ENCODE measurements at places on chromosomes 2 and 18. TPM values are rescaled to one million over a fixed set of nuclear protein-coding genes. Genes with fewer than 3 reads are reported as not detected.

DNA sequence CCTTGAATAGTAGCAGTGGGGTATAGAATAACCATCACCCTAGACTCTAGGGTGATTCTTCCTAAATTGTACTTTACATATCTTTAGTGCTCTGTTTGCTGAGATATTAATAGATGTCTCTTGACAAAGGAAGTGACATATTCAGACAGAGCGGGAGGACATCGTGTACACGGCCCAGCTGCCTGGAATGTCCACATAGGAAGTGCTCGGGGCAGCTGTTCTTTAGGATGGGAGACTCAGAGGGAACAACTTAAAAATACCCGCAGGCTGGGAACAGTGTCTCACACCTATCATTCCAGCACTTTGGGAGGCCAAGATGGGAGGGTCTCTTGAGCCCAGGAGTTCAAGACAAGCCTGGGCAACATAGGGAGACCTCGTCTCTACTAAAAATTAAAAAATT is 206.1 kb downstream of the FAM210A start:
- no peak overlapping the region for H3K27ac ChIP-seq
- H3K4me1 ChIP-seq = no peaks in the 10 kb centered on the region
- DNase-seq = no peak
- H3K27me3 ChIP-seq = no peaks in the 10 kb centered on the region
- no peak overlapping the region for H3K4me3 ChIP-seq

- H3K4me3 ChIP-seq = no peak overlapping the region
- H3K36me3 ChIP-seq = no peaks in the 10 kb centered on the region
- no peak for DNase-seq
- no peak overlapping the region for H3K27ac ChIP-seq
- no peaks in the 10 kb centered on the region for H3K27me3 ChIP-seq
Observed at GRCh38 chr18:9870431-9871008, 15.3 kb upstream of the TXNDC2 start.

GRCh38 chr2:43124687-43125057 is 101.7 kb downstream of the ZFP36L2 start:
- H3K36me3 ChIP-seq = no peaks in the 10 kb centered on the region
- no peak overlapping the region for H3K4me3 ChIP-seq
- H3K4me1 ChIP-seq = no peaks in the 10 kb centered on the region
- no peak overlapping the region for H3K27ac ChIP-seq
- no peak for DNase-seq

MYO5B gene
- polyA plus RNA-seq = 12.4 TPM

- H3K4me3 ChIP-seq = no peak overlapping the region
- H3K36me3 ChIP-seq = no peaks in the 10 kb centered on the region
- DNase-seq = peak; percentile 58
Observed at GRCh38 chr2:854460-854859, 96.2 kb upstream of the SNTG2 start.

- H3K27me3 ChIP-seq = no peaks in the 10 kb centered on the region
- no peak overlapping the region for H3K4me3 ChIP-seq
- no peaks in the 10 kb centered on the region for H3K4me1 ChIP-seq
- H3K27ac ChIP-seq = no peak overlapping the region
- no peaks in the 10 kb centered on the region for H3K36me3 ChIP-seq
- peak; percentile 86 for DNase-seq
Observed at GRCh38 chr2:171574149-171574795, 52.0 kb downstream of the CYBRD1 start.

DNA sequence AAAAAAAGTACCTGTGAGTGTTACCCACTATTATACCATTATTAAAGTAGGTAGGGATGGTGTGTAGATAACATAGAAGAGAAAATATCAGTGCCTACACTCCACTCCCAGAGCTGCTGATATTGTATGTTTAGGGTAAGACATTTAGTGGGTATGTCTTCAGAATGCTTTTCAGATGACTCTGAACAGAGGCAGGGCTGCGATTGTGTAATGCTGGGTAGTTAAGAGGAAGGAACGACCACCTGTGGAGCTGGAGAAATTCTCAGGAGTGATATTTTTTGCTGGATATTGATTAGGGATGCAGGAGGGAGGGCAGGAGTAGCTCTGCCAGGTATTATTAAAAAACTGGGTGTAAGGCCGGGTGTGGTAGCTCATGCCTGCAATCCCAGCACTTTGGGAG is 2.8 kb downstream of the CNOT11 start:
- DNase-seq = no peak
- H3K4me1 ChIP-seq = peaks cover 21% of the 10 kb centered on the region
- H3K27ac ChIP-seq = no peak overlapping the region
- no peak overlapping the region for H3K4me3 ChIP-seq
- peaks cover 10% of the 10 kb centered on the region for H3K36me3 ChIP-seq
- no peaks in the 10 kb centered on the region for H3K27me3 ChIP-seq

DNA sequence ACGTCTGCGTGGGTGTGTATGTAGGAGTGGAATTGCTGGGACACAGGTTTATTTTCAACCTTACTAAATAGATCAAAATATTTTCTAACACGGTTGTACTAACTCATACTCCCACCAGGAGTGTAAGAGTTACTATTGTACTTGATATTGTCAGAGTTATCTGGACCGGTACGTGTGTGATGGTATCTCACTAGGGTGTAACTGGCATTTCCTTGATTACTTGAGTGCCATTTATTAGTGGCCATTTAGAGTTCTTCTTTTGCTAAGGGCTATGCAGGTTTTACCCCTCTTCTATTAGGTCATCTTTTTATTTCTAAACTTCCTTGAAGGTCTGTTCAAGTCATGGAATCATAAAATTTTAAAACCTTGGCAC is 33.5 kb downstream of the CENPO start:
- H3K27ac ChIP-seq = no peak overlapping the region
- no peak for DNase-seq
- H3K36me3 ChIP-seq = peaks cover 2% of the 10 kb centered on the region

- no peaks in the 10 kb centered on the region for H3K36me3 ChIP-seq
- no peaks in the 10 kb centered on the region for H3K27me3 ChIP-seq
Observed at GRCh38 chr2:10019602-10020400, 23.5 kb upstream of the KLF11 start.

DNA sequence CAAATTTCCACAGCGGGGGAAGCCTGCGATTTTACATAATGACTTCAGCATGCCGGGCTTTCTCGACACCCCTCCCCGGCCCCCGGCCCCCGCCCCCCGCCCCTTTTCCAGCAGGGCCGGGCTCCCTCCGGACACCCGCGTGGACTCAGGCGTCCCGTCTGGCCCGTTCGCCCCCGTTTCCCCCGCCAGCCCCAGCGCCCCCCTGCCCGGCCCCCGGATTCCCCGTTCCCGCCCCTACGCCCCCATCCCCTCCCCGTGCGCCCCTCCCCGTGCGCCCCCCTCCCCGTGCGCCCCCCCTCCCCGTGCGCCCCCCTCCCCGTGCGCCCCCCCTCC is 456 bp upstream of the NFATC1 start:
- peaks cover 16% of the 10 kb centered on the region for H3K27me3 ChIP-seq
- H3K27ac ChIP-seq = no peak overlapping the region
- H3K4me3 ChIP-seq = no peak overlapping the region
- H3K36me3 ChIP-seq = no peaks in the 10 kb centered on the region
- no peak for DNase-seq
- peaks cover 29% of the 10 kb centered on the region for H3K4me1 ChIP-seq

- H3K36me3 ChIP-seq = no peaks in the 10 kb centered on the region
- no peak overlapping the region for H3K4me3 ChIP-seq
- no peaks in the 10 kb centered on the region for H3K27me3 ChIP-seq
- H3K27ac ChIP-seq = no peak overlapping the region
- DNase-seq = no peak
Observed at GRCh38 chr18:69484699-69485396, 84.2 kb downstream of the DOK6 start.

- no peak overlapping the region for H3K27ac ChIP-seq
- no peaks in the 10 kb centered on the region for H3K36me3 ChIP-seq
- H3K4me1 ChIP-seq = no peaks in the 10 kb centered on the region
- H3K27me3 ChIP-seq = no peaks in the 10 kb centered on the region
Observed at GRCh38 chr18:26003817-26004216, 86.6 kb downstream of the SS18 start.

C2orf78 gene
- polyA plus RNA-seq = 0.02 TPM

- no peaks in the 10 kb centered on the region for H3K36me3 ChIP-seq
- no peak overlapping the region for H3K4me3 ChIP-seq
- no peaks in the 10 kb centered on the region for H3K27me3 ChIP-seq
Observed at GRCh38 chr2:19319064-19319463, 39.4 kb downstream of the OSR1 start.

GRCh38 chr2:172927641-172928357 is 147.8 kb upstream of the MAP3K20 start:
- DNase-seq = no peak
- H3K36me3 ChIP-seq = no peaks in the 10 kb centered on the region
- no peak overlapping the region for H3K4me3 ChIP-seq
- peaks cover 2% of the 10 kb centered on the region for H3K4me1 ChIP-seq
- no peaks in the 10 kb centered on the region for H3K27me3 ChIP-seq
- peak overlapping the region; percentile 20 for H3K27ac ChIP-seq

EFEMP1 gene
- polyA plus RNA-seq = 11.5 TPM

- DNase-seq = no peak
- no peak overlapping the region for H3K27ac ChIP-seq
- H3K4me1 ChIP-seq = peaks cover 27% of the 10 kb centered on the region
- H3K4me3 ChIP-seq = no peak overlapping the region
- peaks cover 10% of the 10 kb centered on the region for H3K36me3 ChIP-seq
- no peaks in the 10 kb centered on the region for H3K27me3 ChIP-seq
Observed at GRCh38 chr2:10310309-10310888, 7.7 kb downstream of the HPCAL1 start.

- no peaks in the 10 kb centered on the region for H3K36me3 ChIP-seq
- no peaks in the 10 kb centered on the region for H3K4me1 ChIP-seq
- H3K27ac ChIP-seq = no peak overlapping the region
- no peak for DNase-seq
Observed at GRCh38 chr2:172225786-172226185, 123.1 kb upstream of the DLX2 start.

DNA sequence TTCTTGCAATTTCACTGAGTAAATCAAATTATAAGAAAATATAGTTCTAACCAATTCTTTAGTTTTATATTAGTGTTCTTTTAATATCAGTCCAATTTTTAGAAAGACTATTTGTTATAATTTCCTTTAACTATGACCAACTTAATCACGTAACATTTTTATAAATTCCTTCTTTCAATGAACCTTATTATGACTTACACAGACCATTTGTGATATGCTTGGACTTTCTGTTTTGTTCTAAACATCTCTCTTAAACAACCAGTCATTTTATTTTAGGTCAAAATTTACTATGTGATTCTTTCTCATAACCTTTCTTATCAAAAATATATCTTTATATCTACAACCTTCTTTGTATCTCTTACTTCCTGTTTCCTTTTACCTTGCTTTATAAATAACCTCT is 39.5 kb upstream of the DYNAP start:
- H3K4me3 ChIP-seq = no peak overlapping the region
- no peaks in the 10 kb centered on the region for H3K36me3 ChIP-seq
- H3K27ac ChIP-seq = no peak overlapping the region
- no peaks in the 10 kb centered on the region for H3K4me1 ChIP-seq
- H3K27me3 ChIP-seq = no peaks in the 10 kb centered on the region

- no peak for DNase-seq
- no peaks in the 10 kb centered on the region for H3K27me3 ChIP-seq
- peak overlapping the region; percentile 93 for H3K27ac ChIP-seq
- H3K36me3 ChIP-seq = peaks cover 5% of the 10 kb centered on the region
Observed at GRCh38 chr2:75646090-75646582, 447 bp upstream of the MRPL19 start.

CYP1B1 gene
- 2.7 TPM for polyA plus RNA-seq

- no peak overlapping the region for H3K27ac ChIP-seq
- no peaks in the 10 kb centered on the region for H3K27me3 ChIP-seq
- H3K4me1 ChIP-seq = peaks cover 17% of the 10 kb centered on the region
- peaks cover 9% of the 10 kb centered on the region for H3K36me3 ChIP-seq
- no peak for DNase-seq
- H3K4me3 ChIP-seq = no peak overlapping the region
Observed at GRCh38 chr2:241003369-241003768, 5.0 kb downstream of the SNED1 start.

DNA sequence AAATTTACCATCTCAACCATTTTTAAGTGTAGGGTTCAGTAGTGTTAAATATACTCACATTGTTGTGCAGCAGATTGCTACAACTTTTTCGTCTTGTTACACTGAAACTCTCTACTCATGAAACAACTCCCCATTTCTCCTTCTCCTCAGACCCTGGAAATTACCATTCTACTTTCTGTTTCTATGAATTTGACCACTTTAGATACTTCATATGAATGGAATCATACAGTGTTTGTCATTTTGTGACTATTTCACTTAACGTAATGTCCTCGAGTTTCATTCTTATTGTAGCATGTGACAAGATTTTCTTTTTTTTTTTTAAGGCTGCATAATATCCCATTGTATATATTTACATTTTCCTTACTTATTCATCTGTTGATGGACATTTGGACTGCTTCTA is 203.8 kb downstream of the PLCL1 start:
- no peaks in the 10 kb centered on the region for H3K36me3 ChIP-seq
- no peaks in the 10 kb centered on the region for H3K4me1 ChIP-seq
- H3K27ac ChIP-seq = no peak overlapping the region
- no peak overlapping the region for H3K4me3 ChIP-seq
- DNase-seq = no peak

DNA sequence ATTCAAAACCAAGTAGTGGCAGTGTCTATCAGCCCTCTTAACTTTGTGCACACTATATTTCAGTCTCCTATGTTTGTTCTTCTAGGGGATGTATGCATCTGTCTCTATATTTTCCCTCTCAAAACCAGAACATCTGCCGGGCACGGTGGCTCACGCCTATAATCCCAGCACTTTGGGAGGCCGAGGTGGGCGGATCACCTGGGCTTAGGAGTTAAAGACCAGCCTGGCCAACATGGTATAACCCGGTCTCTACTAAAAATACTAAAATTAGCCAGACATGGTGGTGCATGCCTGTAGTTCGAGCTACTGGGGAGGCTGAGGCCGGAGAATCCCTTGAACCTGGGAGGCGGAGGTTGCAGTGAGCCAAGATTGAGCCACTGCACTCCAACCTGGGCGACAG is 9.9 kb upstream of the GAREM2 start:
- H3K27ac ChIP-seq = no peak overlapping the region
- no peak overlapping the region for H3K4me3 ChIP-seq
- no peak for DNase-seq
- H3K4me1 ChIP-seq = no peaks in the 10 kb centered on the region
- H3K36me3 ChIP-seq = no peaks in the 10 kb centered on the region

HOXD1 gene
- polyA plus RNA-seq = not detected

HRH4 gene
- not detected for polyA plus RNA-seq

SKOR2 gene
- polyA plus RNA-seq = not detected

DNA sequence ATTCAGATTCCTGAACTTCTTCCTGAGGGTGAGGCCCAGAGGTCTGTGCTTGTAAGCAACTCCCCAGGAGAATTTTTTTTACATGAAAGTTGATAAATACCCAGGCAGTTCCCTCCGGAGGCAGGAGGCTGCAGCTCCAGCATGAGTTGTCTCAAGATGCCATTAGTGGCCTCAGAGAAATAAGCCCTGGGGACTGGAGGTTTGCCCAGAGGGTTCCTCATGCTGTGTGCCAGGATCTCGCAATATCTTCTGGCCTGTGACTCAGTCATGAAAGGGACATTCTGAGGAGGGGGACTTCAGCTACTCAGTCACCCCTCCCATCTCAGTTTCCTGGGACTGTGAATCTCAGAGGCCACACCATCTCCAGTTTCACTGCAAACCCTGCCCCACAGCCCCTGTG is 49.9 kb downstream of the LYPD1 start:
- DNase-seq = no peak
- H3K27ac ChIP-seq = no peak overlapping the region
- H3K4me1 ChIP-seq = peaks cover 6% of the 10 kb centered on the region
- H3K36me3 ChIP-seq = no peaks in the 10 kb centered on the region
- H3K27me3 ChIP-seq = no peaks in the 10 kb centered on the region

Measured in liver (tissue), 10 donors.